ENCODE measurements at places on chromosomes 3 and 15.

GRCh38 chr15:51048308-51048707 lies 46.4 kb downstream of the TNFAIP8L3 start:
- DNase-seq = no peak

- DNase-seq = no peak
Measured at GRCh38 chr3:100606894-100607512, 2.4 kb upstream of the ADGRG7 start.

- DNase-seq = no peak
Measured at GRCh38 chr3:187720337-187720670, 17.9 kb upstream of the RTP2 start.

DNA sequence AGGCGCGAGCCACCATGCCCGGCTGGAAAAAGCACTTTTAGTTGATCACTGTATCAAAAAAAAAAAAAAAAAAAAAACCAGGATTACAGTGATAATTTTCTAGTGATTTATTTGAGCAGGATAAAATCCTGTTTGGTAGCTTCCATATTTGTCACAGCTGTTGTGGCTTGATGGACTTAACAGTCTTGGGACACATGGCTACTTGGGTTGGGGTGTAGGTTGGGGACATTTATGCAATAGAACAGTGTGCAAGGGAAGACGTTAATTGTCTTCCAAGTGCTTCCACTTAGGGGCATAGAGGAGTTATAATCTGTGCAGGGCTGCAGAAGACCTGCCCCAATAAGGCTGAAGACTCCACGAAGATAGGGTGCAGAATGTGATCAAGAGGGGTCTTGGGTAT lies 106.9 kb upstream of the TNFAIP8L3 start:
- DNase-seq = no peak

DNA sequence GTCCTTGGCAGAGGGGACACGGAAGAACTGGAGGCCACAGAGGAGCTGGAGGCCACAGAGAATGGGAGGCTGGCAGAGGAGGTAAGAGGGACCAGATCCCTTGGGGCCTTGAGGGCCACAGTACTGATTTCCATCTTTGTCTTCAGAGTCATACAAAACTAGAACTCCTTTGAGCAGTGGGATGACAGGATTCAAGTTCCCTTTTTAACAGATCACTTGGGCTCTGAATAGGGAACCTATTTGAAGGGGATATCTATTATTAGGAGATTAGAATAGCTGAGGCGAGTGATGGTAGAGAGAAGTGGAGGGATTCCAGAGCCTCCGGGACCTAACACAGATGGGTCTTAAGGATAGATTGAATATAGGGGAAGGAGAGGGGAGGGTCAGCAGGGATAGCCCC lies 55.7 kb downstream of the OXNAD1 start:
- DNase-seq = no peak

Measured in NCI-H524 (cell line).